ENCODE measurements at places on chromosomes 1 and 21.

DNA sequence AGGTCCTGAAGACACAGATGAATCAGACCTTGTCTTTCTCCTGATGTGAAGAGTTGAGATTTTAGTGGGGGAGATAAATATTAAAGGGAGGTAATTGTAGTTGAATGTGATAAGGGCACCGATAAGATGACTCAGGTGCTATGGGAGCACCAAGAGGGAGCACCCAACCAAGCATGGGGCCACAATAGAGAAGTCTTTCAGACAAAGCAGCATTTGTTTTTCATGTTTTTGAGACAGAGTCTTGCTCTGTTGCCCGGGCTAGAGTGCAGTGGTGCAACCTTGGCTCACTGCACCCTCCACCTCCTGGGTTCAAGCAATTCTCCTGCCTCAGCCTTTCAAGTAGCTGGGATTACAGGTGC lies 16.2 kb downstream of the SZT2 start:
- peaks cover 39% of the 10 kb centered on the region for H3K36me3 ChIP-seq
- H3K27ac ChIP-seq, result no peak overlapping the region
- H3K27me3 ChIP-seq, result no peaks in the 10 kb centered on the region
- H3K4me1 ChIP-seq, result peaks cover 3% of the 10 kb centered on the region
- H3K4me3 ChIP-seq, result no peak overlapping the region

- no peaks in the 10 kb centered on the region for H3K27me3 ChIP-seq
- H3K27ac ChIP-seq, result no peak overlapping the region
- H3K4me3 ChIP-seq, result no peak overlapping the region
- H3K4me1 ChIP-seq, result peaks cover 1% of the 10 kb centered on the region
- peak; percentile 28 for DNase-seq
Measured at GRCh38 chr1:55854911-55855310, 639.7 kb upstream of the USP24 start.

DNA sequence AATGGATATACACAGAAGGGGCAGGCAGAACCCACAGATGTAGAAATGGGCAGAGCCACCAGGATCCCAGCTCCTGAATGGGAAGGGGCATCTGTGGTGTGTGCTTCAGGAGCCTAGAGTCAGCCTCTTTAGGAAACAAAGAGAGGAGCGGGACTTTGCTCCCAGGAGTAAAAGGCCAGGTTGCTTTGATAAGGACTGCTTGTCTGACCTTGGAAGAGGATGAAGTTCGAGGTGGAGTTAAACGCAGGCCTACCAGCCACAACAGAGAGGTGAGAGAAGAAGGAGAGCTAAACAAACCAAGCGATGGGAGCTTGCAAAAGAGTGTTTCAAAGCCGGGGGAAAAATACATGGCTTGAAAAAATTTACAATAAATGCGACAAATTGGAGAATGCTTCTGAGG lies 49.9 kb upstream of the TMPRSS2 start:
- no peak for DNase-seq
- no peaks in the 10 kb centered on the region for H3K36me3 ChIP-seq
- no peak overlapping the region for H3K27ac ChIP-seq
- H3K27me3 ChIP-seq, result no peaks in the 10 kb centered on the region
- H3K4me1 ChIP-seq, result no peaks in the 10 kb centered on the region
- no peak overlapping the region for H3K4me3 ChIP-seq

DNA sequence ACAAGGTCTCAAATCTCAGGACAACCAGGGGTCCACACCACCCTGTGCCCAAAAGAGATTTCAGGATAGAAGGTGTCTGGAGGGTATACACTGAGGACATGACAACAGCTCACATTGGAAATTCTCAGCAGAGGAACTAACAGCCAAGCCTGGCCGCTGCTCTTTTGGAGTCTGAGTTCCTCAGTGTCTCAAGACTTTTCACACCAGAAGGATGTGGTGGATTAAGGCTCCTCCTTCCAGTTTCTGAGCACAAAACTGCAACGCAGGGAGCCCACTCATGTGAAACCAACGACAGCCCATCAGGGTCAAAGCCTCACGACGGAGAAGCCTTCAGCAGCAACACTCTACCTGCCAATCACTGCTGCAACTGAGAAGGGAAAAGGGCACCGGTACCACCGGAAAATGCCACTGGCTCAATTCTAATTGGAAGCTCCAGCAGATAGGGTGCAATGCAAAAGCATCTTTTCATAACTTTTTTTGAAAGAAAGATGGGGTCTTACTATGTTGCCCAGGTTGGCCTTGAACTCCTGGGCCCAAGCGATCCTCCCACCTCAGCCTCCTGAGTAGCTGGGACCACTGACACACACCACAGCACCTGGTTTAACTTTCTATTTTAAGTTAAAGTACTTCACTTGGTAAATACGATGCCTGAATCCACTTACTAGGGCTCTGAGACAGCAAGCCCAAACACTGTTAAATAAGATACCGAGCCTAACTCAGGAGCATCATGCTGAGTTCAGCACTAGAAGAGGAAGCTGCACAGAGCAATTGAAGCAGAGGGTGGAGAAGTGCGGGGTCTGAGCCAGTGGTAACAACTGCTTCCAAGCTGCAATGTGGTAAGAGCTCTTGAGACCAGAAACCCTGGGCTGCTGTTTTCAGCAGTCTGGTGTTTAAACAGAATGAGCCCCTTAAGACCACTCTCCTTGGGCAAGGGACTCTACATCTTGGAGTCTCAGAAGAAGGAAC lies 7.8 kb downstream of the CAPZB start:
- DNase-seq, result no peak
- H3K4me1 ChIP-seq, result peaks cover 53% of the 10 kb centered on the region
- no peak overlapping the region for H3K4me3 ChIP-seq
- peaks cover 5% of the 10 kb centered on the region for H3K36me3 ChIP-seq
- H3K27me3 ChIP-seq, result no peaks in the 10 kb centered on the region

DNA sequence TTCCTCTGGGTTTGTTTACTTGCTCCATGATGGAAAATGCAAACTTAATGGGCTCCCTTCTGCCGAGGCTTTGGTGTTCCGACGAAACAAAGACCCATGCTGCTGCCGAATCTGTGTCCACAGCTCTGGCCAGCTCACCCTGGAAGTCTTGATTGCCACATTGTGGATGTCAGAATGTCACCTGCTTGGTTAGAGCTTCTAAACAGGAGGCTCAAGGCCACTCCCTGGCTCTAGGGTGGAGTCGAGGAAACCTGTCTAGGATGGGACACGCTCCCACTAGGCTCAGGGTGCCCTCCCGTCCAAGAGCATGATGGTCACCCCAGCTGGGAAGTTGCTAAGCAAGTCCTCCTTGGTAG lies 279.3 kb upstream of the VAMP3 start:
- H3K4me3 ChIP-seq, result no peak overlapping the region
- no peaks in the 10 kb centered on the region for H3K4me1 ChIP-seq
- DNase-seq, result no peak
- no peaks in the 10 kb centered on the region for H3K36me3 ChIP-seq

- no peaks in the 10 kb centered on the region for H3K4me1 ChIP-seq
- no peak for DNase-seq
- H3K4me3 ChIP-seq, result no peak within 1 kb of the TSS
- H3K36me3 ChIP-seq, result no peaks in the 10 kb centered on the region
Measured at GRCh38 chr1:110450929-110451328, at the start of gene PROK1. Gene PROK1, plus strand, starts transcription at chr1:110451149. Its CDS starts 68 bp downstream, at chr1:110451217.

GRCh38 chr1:150066838-150067183 lies 765 bp upstream of the VPS45 start:
- H3K4me1 ChIP-seq, result no peaks in the 10 kb centered on the region
- peak overlapping the region; percentile 55 for H3K4me3 ChIP-seq
- H3K27me3 ChIP-seq, result no peaks in the 10 kb centered on the region
- DNase-seq, result no peak
- peak overlapping the region; percentile 98 for H3K27ac ChIP-seq

GRCh38 chr1:25472471-25472870 lies 41.8 kb downstream of the MACO1 start:
- peaks cover 3% of the 10 kb centered on the region for H3K4me1 ChIP-seq
- DNase-seq, result no peak
- H3K4me3 ChIP-seq, result no peak overlapping the region
- no peaks in the 10 kb centered on the region for H3K36me3 ChIP-seq
- H3K27ac ChIP-seq, result no peak overlapping the region
- no peaks in the 10 kb centered on the region for H3K27me3 ChIP-seq

GRCh38 chr1:235468970-235469369 lies 35.3 kb downstream of the B3GALNT2 start:
- no peaks in the 10 kb centered on the region for H3K27me3 ChIP-seq
- H3K4me1 ChIP-seq, result no peaks in the 10 kb centered on the region
- peaks cover 1% of the 10 kb centered on the region for H3K36me3 ChIP-seq
- no peak overlapping the region for H3K27ac ChIP-seq

DNA sequence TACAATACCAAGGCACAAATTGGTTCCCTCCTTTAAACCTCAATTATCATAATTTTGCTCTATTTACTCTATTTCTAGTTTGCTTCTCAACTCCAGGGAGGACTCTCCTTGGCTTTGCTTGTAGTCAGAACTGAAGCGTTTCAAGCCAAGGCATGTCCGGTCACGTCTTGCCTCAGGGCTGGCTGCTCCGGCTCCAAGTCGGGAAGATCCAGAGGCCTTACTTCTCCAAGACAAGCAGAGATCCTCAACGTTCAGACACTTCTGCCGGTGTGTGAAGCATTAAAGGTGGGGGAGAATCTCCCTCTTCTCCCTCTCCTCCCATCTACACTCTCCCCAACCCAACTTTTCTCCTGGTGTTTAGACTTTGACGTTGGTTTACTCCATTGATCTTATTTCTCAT lies 7.2 kb upstream of the HHAT start:
- DNase-seq, result no peak
- no peak overlapping the region for H3K4me3 ChIP-seq
- no peaks in the 10 kb centered on the region for H3K4me1 ChIP-seq

GRCh38 chr1:172005856-172006255 lies 164.6 kb downstream of the DNM3 start:
- no peak for DNase-seq
- no peak overlapping the region for H3K4me3 ChIP-seq
- H3K4me1 ChIP-seq, result no peaks in the 10 kb centered on the region
- no peaks in the 10 kb centered on the region for H3K36me3 ChIP-seq
- H3K27me3 ChIP-seq, result no peaks in the 10 kb centered on the region
- no peak overlapping the region for H3K27ac ChIP-seq

GRCh38 chr1:91885213-91885715 lies 687 bp downstream of the TGFBR3 start:
- H3K4me3 ChIP-seq, result peak overlapping the region; percentile 94
- peak; percentile 50 for DNase-seq
- no peaks in the 10 kb centered on the region for H3K36me3 ChIP-seq
- H3K27ac ChIP-seq, result peak overlapping the region; percentile 98
- no peaks in the 10 kb centered on the region for H3K27me3 ChIP-seq

DNA sequence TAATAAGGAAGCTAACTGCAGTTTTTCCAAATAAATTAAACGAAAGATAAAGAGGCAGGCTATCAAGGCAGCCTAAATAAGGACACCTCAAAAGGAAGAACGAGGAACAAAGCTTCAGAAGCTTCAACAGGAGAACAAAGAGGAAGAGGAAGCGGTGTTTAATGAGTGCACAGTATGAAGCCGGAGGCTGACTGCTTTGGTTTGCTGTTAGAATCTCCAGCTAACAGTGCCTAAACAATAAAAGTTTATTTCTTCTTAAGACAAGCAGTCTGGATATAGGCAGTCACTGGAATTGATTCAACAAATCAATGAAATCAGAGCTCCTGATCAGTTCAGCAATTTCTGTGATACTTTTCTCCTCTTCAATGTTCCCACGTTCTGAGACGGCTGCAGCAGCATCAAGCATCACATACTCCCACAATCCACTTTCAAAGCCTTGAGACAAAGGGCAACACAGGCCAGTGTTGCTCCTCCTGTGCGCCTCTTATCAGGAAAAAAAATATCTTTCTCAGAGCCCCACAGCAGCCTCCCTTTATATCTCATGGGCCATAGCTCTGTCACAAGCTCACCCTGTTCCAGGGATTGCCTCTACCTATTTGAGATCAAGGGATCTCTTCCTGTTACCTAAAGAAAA lies 365.6 kb upstream of the ST6GALNAC5 start:
- no peak for DNase-seq
- peaks cover 2% of the 10 kb centered on the region for H3K4me1 ChIP-seq
- no peak overlapping the region for H3K27ac ChIP-seq
- no peaks in the 10 kb centered on the region for H3K27me3 ChIP-seq
- H3K4me3 ChIP-seq, result no peak overlapping the region
- H3K36me3 ChIP-seq, result no peaks in the 10 kb centered on the region

DNA sequence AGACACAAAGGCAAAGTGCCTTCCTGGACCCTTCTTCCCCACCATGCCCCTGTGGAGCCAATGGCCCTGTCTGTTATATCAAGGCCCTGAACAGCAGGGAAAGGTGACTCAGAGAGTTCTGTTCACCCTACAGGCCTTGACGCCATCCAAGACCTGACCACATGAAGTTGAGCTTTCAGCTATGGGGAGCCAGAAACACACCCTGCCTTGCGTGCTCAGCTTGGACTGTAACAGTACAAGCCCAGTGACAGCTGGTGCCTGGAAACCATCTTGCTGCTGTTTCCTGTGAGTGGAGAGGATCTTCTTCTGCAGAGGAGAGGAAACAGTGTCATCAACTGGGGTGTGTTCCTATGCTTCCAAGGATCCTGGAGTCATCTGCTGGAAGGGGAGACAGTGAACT lies 165.0 kb upstream of the IRF2BP2 start:
- no peak overlapping the region for H3K27ac ChIP-seq
- H3K27me3 ChIP-seq, result peaks cover 3% of the 10 kb centered on the region
- H3K36me3 ChIP-seq, result no peaks in the 10 kb centered on the region
- H3K4me3 ChIP-seq, result no peak overlapping the region
- DNase-seq, result no peak

DNA sequence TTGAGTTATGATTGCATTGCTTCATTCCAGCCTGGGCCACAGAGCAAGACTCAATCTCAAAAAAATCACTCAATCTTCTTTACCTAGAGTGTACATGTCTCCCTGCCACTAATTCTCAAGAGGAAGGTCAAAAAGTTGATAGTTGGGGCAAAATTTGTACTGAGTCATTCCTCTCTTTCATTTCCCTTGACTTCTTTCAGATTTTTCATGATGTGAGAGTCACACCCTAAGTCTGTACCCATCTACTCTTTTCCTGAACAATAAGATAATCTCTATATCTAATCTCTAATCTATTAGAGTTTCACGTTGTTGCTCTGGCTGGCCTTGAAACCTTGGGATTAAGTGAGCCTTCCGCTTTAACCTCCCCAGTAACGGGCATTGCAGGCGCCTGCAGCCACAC lies 1.1 kb upstream of the BRDT start:
- DNase-seq, result no peak
- H3K4me1 ChIP-seq, result no peaks in the 10 kb centered on the region
- no peak overlapping the region for H3K27ac ChIP-seq
- H3K36me3 ChIP-seq, result no peaks in the 10 kb centered on the region
- H3K4me3 ChIP-seq, result no peak overlapping the region

DNA sequence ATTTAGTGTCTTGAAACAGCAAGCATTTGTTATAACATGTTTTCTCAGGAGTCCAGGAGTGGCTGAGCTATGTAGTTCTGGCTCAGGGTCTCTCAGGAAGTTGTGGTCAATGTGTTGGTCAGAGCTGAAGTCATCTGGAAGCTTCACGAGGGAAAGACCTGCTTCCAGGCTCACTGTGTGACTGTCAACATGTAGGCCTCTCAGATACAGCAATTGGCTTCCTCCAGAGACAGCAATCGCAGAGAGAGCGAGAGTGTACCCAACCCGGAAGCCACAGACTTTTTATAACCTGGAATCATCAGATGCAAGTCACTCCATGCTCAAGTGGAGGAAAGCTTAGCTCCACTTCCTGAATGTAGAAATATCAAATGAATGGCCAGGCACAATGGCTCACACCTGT lies 40.9 kb downstream of the TNFRSF9 start:
- H3K27ac ChIP-seq, result no peak overlapping the region
- H3K4me1 ChIP-seq, result peaks cover 2% of the 10 kb centered on the region
- H3K36me3 ChIP-seq, result no peaks in the 10 kb centered on the region

- no peak overlapping the region for H3K27ac ChIP-seq
- H3K36me3 ChIP-seq, result no peaks in the 10 kb centered on the region
- no peak for DNase-seq
- peaks cover 6% of the 10 kb centered on the region for H3K27me3 ChIP-seq
- peaks cover 12% of the 10 kb centered on the region for H3K4me1 ChIP-seq
- H3K4me3 ChIP-seq, result no peak overlapping the region
Measured at GRCh38 chr1:84887261-84887934, 5.6 kb downstream of the LPAR3 start.

Data from lung (tissue), 17 donors.